ENCODE measurements at places on chromosomes 2 and 18.

GRCh38 chr2:223674998-223675609 is 72.9 kb upstream of the SCG2 start:
- DNase-seq = no peak

DNA sequence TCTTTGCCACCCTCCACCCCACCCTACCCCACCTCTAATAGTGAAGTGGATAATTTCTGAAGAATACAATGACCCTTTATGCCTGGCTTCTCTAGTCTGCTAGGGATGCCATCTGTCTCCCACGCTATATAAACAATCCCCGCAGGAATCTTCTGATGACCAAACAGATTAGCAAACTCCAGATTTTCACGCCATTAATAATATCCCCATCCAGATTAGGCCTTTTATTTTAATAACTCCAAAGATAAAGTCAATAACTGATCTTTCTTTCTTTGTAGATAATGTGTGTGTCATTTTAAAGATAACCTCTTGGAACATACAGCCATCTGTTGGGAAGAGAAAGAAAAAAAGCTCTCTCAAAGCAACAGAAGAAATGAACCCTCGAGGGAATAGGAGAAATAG is 47.9 kb upstream of the CCDC150 start:
- DNase-seq = no peak

GRCh38 chr2:30620102-30620501 is 173.1 kb downstream of the LCLAT1 start:
- no peak for DNase-seq

- DNase-seq = no peak
These were observed 524.2 kb upstream of the TCF4 start for GRCh38 chr18:56112013-56112749.

GRCh38 chr2:138137949-138138348 is 173.7 kb downstream of the HNMT start:
- DNase-seq = no peak

GRCh38 chr2:110777531-110778311 is 45.3 kb downstream of the ACOXL start:
- no peak for DNase-seq

DNA sequence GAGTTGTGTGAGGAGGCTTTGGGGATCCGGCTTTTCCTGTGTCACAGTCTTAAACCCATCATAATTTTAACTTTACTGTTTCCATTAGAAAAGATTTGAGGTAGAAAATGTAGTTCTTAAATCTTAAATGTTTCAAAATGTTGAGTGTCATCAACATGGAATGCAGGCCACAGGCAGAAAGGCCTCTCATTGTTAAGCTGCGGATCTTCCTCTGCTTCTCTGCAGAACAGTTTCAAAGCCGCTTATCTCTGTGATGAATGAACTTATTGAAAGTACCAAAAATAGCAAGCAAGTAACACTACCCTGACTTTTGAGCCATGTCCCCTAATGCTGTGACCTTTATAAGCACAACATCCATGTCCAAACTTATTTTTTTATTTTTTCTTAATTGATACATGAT is 1645.8 kb downstream of the DPP10 start:
- DNase-seq = no peak

DNA sequence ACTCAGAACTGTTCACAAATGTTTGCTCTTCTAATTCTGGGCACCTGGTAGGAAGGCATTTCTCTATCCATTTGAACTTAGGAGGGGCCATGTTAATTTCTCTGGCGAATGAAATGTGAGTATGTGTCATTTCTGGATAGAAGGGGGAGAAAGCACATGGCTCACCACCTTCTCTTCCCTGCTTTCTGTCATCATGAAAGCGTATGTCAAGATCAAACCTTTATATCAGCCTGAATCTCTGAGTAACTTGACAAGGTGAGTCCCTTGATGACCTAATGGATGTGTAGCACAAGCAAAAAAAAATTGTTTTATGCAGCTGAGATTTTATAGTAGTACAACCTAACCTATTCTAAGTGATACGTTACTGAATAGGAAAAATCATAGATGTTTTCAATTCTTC is 12.1 kb upstream of the LCT start:
- no peak for DNase-seq

DNA sequence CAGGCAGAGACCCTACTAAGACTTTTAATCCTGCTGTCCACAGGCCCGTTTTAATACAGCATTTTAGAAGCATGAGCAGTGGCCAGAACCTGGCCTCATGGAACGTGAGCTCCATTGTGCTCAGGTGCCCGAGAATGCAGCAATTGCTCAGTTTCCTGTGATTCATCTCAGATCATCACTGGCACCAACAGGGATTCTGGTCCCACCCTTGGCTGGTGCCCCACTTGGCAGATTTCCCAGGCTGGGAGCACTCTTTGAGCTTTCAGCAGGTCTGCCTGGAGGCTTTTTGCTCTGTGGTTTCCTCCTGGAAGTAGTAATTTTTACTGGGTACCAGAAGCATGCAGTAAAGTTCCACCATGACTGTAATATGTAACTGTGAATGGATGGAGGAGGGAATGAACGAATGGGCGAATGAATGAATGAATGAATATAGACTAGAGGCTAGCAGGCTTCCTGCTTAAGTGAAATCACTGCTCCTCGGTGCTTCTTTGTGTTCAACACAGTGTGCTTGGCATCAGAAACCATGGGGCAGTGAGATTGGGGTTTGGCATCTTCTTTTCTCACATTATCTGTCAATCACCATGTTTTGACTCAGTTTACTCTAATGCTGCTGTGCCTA is 312.9 kb downstream of the PRKCE start:
- no peak for DNase-seq

DNA sequence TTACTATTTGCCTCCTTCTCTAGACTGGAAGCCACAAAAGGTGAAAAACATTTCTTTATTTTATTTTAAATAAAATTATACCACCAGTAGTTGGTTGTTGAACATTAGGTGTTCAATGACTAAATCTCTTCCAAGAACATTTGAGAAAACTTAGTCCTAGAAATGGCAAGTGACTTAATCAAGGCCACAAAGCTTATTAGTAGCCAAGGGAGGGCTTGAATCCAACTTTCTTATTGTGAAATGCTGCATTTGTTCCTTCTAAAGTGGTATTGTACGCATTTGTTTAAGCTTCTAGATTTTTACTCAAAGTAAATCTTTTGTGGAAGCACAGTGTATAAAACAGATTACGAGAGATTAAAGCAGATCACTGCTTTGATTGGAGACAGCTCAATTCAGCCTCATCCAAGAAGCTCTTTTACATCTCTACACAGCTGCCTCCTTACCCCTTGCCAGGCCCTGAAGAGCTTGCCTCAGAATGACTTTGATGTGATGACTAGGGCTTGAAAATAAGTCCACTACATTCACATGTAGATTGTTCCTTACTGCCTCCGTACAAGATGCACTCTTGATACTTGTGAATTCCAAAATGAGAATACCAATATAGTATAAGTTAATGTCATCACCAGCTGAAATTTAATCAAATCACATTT is 244.8 kb downstream of the XIRP2 start:
- no peak for DNase-seq

DNA sequence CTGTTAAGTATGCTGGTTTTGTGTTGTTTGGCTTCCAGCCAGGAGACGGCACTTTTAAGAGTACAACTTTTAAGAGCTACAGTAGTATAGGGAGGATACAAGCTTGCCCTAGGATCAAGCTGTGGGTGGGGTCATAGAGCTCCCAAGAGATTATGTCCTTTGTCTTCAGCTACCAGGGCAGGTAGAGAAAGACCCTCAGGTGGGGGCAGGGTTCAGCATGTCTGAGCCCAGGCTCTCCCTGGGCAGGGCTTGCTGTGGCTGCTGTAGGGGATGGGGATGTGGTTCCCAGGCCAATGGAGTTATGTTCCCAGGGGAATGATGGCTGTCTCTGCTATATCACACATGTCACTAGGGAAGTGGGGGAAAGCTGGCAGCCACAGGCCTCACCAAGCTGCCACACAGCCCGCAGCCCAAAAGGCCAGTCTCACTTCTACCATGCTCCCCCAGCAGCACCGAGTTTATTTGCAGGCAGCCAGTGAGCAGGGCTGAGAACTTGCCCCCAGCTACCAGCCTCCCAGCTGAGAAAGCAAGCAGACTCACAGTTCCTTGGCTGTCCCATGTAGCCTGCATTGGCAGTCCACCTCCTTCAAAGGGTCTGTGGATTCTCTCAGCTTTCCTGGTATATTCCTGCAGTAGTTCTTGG is 105.7 kb upstream of the ERBB4 start:
- no peak for DNase-seq

DNA sequence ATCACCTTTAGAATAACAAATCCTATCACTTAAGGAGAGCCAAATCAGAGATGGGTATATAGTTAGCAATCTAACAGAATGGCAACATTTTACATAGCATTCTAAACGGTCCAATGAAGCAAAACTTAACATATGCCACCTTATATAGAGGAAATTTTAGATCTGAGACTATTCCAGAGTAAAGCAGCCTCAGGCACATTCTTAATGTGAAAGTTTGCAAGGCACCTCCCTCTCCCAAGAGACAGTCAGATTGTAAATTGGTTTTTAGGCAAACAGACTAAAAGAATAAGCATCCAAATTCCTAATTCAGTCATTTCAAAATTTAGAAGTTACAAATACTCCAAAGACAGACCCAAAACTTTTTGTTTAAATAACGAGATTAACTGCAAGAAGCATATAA is 292.9 kb downstream of the STK39 start:
- DNase-seq = no peak

DNA sequence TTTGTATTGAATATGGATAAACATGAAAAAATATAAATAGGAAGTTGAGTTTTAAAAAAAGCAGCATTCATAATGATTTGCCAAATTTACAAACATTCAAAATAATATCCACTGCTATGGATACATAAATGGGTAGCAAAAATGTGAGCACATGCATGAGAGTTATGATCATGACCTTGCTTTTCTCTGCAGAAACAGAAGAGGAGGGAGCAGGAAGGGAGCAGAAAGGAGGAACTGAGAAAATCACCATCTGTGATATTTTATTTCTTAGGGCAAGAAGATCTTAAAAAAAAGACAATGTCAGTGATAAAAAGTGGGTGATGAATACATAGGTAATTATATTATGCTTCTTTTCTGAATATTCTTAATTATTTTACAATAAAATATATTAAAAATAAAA is 17.7 kb upstream of the CCDC93 start:
- no peak for DNase-seq

DNA sequence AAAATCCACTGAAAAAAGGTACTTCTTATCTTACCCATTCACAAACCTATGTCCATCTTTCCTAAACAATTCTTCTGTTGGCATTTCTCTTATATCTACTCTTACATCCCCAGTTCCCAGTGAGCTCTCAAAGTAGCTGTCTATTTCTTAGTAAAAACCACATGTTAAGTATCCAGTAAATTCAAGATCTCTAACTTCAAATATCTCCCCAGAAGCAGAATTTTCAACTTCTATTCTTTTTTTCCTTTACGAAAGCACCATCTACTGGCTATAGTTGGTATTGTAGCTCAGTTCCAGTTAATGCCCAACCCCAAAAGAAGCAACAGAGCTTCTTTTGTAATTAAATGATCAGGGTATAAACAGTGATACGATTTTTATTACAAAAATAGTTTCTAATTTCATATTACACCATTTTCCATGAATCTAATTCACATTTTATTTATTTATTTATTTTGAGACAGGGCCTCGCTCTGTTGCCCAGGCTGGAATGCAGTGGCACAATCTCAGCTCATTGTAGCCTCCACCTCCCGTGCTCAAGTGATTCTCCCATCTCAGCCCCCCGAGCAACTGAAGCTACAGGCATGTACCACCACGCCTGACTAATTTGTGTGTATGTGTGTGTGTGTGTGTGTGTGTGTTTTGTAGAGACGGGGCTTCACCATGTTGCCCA is 28.5 kb downstream of the HRH4 start:
- DNase-seq = no peak

DNA sequence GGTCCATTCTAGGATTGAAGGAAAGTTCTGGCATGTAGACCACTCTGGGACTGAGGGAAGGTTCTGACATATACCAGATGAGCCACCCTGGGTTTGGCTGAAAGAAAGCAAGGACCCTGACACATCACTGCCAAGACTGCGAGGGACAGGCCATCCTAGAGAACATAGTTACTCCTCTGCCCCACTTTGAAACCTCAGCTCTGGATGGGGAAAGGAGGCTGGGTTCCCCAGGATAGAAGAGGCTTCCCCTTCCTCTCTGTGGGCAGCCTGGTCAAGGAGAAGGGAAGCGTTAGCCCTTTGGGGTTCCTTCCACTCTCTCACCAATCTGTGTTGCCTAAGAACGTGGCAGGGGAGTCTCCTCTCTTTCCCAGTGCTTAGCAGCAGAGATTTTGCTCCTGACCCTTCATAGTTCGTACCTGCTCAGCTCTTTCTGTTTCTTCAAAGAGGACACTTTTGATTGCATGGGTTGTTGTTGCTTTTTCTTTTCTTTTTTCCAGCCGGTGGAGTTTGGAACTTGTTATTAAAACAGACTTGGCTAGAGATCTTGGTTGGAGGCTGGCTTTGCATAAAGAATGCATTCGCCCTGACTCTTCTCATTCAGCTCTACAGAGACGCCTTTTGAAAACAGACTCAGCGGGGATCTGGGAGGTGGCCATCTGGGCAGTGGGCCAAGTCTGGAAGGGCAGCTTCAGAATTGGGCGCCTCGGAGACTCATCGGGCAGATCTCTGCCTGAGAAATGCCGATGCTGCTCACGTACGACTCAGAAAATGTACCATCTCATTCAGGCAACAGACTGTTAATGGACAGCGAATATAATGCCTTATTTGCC is 166.1 kb downstream of the CLIP4 start:
- DNase-seq = no peak

DNA sequence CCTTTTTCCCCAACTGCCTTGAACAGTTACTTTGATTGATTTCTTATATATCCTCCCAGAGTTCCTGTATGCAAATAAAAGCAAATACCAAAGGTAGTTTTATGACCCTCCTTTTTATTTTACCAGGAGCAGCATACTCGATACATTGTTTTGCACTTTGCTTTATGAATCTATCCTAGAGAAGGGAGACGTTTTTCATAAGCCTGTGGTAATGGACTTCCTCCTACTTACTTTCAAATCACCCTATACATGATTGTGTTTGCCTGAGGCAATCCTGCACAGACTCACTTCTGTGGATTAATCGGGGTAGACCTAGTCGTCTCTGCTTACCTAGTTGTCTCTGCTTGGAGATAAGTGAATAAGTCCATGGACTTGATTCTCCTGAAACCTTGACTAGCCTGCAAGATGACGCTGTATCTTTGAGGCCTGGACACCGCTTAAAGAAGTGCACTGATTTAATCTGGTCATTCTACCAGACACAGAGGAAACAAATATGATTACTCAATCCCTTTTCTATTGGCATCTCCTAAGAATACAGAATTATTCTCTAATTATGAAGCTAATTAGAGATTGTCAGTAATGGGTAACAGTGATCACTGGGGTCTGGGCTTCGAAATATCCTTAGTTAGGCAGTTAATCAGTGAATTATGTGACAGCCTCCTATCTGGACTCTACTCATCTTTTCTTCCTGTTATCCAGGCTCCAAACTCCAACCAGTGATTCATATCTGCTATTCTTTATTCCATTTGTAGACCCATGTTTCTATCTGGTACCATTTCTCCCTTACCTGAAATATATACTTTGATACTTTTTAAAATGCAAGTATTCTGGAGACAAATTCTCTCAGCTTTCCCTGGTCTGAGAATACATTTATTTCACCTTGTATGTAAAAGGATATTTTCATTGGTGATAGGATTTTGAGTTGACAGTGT is 447.4 kb upstream of the TRIB2 start:
- no peak for DNase-seq

All from activated T-helper 1 cell treated with anti-CD3 and anti-CD28 coated beads, Interleukin-2, amount 50 U/mL, for 16 hours (primary cell).